ENCODE measurements at places on chromosomes 13 and 19.

DNA sequence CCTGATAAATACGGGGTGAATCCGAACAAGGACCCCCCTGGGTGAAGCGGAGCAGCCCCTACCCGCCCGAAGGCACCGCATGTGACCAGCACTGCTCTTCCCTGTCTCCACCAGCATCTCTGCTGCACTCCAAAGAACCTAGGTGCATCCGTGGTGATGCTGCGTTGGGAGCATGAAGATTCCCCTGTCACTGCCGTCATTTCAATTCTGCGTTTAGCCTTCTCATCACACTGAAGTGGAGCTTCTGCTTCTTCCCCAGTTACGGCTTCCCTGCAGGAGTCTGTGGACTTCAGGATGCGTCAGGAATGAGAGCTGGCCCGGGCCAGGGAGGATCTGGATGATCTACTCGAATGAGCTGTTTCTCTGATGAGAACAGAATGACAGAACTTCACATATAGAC is 47.9 kb downstream of the SPACA7 start:
- DNase-seq = no peak

GRCh38 chr13:92126399-92126798 is 728.0 kb downstream of the GPC5 start:
- DNase-seq = no peak

DNA sequence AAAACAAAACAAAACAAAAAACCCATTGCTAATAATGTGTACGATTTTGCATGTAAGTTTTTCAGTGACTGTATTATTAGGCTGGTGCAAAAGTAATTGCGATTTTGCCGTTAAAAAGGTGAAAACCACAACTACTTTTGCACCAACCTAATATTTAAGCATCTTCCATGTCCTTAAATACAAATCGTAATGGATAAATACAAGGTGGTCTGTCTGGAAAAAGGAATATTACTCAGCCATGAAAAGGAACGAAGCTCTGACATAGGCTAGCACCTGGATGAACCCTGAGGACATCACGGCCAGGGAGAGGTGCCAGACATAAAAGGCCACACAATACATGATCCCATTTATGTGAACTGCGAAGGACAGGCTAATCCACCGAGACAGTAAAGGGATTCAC is 33.2 kb downstream of the GADD45B start:
- no peak for DNase-seq

GRCh38 chr19:35704218-35704617 is at the start of gene ZBTB32:
ZBTB32 (plus strand) TSS chr19:35704558; CDS start chr19:35714627, 10,069 bp downstream.
- no peak for DNase-seq

- no peak for DNase-seq
These were observed 4.3 kb downstream of the NOTCH3 start for GRCh38 chr19:15196360-15197005.

- DNase-seq = no peak
These were observed 416.2 kb downstream of the DIAPH3 start for GRCh38 chr13:59747529-59747928.

- no peak for DNase-seq
These were observed 13.7 kb downstream of the LDLR start for GRCh38 chr19:11102944-11103343.

DNA sequence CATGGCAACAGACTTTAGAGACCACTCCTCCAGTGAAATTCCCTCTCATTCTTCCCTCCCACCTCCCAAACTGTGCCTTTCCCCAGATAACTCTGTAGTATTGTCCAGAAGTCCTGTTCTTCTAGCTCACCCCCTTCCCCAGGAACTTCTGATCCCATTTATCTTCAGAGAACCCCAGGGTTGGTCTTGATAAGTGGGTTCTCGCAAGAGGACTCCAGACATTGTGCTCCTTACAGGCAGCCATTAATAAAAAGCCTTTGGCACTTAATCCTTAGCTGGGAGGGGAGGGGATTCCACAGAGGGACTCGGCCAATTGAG is 1.9 kb downstream of the LTBP4 start:
- no peak for DNase-seq

- no peak for DNase-seq
These were observed 114.6 kb downstream of the TDRD3 start for GRCh38 chr13:60511637-60512036.

- DNase-seq = no peak
These were observed 1.7 kb downstream of the ARHGEF7 start for GRCh38 chr13:111116856-111117255.

DNA sequence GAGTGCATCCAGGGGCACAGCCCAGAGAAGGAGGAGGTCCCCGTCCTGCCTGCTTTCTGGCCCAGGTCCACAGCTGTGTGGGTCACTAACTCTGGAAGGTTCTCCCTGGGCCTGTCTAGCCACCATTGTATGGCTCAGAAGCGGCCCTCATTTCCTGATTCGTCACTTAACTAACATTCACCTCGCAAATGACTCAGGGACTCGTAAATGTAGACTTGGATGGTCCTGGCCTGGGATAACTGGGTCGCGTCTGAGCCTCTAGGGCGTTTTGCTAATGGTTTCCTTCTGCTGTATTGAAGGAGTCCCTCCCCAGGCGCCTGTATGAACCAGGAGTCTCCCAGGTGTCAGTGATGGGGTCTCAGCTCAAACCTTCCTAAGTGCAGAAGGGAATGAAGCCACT is 162.8 kb downstream of the ZNF536 start:
- no peak for DNase-seq

DNA sequence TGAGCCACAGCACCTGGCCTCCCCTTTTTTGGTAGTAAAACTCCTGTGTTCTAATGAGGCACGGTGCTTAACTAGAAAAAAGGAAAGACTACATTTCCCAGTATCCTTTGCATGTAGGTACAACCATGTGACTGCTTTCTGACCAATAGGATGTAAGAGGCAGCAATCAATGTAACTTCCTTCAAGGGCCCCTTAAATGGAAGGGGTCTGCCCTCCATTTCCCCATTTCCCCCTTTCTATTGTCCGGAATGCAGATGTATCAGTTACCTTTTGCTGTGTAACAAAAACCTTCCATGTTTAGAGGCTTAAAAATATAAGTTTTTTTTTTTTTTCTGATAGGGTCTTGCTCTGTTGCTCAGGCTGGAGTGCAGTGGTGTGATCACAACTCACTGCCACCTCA is 2.2 kb downstream of the GPR32 start:
- DNase-seq = no peak

DNA sequence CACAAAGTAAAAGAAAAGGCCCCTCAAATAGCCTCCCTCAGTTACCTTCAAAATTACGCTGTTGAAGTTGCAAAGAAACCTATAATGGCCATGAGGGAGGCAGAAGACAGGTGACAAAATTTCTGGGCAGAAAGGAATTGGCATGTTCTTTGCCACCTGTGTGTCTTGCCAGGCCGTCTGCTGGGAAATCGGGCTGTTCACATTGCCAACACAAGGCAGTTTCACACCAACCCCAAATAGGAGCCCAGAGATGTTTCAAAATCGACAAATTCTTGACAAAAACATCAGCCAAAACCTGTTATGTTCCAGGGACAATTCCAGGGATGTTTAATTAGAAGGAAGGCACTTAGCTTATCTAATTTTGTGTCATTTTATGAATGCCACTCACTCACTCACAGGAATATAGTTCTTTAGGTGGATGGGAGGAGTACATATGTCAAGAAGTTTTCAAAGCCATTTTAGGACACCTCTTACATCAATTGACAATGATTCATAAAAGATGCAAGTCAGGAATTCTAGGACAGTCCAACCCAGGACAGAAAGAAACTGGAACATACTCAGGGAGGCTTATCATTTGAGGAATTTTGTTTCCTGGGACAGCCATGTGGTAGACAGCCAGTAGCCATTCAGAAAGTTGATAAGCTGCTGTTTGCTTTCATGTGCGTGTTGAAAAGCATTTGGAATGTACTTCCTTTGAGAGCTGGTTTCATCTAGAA is 164.5 kb downstream of the RGCC start:
- no peak for DNase-seq

GRCh38 chr19:33703438-33703750 is 81.6 kb downstream of the CHST8 start:
- no peak for DNase-seq

GRCh38 chr19:40363069-40363468 is 14.6 kb downstream of the PLD3 start:
- DNase-seq = no peak

DNA sequence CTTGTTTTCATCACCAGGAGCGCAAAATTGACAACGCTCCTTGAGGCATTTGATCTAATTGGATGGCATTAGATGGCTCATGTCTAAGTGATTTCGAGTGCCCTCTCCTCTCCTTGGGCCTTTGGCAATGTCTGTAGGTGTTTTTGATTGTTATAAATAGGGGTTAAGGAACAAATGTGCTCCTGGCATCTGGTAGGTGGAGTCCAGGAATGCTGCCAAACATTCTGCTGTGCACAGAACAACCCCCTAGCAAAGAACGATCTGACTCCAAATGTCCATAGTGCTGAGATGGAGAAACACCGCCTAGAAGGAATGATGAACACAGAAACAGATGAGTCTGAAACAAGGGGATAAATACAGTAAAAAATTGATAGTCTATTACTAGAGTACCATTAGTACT is 68.0 kb upstream of the C1QTNF9B start:
- no peak for DNase-seq

DNA sequence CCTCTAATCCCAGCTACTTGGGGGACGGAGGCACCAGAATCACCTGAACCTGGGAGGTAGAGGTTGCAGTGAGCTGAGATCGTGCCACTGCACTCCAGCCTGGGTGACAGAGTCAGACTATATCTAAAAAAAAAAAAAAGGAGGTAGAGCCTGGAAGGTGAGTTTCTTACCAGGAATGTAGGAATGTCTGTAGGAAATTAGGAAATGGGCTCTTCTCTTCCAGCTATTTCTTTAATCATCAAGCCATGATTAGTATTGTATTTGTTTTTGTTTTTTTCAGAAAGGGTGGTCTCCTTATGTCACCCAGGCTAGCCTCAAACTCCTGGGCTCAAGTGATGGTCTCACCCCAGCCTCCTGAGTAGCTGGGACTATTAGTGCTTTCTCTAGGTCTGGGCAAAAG is 26.3 kb upstream of the SERP2 start:
- no peak for DNase-seq

- no peak for DNase-seq
These were observed 50.4 kb downstream of the NAA16 start for GRCh38 chr13:41361491-41361890.

DNA sequence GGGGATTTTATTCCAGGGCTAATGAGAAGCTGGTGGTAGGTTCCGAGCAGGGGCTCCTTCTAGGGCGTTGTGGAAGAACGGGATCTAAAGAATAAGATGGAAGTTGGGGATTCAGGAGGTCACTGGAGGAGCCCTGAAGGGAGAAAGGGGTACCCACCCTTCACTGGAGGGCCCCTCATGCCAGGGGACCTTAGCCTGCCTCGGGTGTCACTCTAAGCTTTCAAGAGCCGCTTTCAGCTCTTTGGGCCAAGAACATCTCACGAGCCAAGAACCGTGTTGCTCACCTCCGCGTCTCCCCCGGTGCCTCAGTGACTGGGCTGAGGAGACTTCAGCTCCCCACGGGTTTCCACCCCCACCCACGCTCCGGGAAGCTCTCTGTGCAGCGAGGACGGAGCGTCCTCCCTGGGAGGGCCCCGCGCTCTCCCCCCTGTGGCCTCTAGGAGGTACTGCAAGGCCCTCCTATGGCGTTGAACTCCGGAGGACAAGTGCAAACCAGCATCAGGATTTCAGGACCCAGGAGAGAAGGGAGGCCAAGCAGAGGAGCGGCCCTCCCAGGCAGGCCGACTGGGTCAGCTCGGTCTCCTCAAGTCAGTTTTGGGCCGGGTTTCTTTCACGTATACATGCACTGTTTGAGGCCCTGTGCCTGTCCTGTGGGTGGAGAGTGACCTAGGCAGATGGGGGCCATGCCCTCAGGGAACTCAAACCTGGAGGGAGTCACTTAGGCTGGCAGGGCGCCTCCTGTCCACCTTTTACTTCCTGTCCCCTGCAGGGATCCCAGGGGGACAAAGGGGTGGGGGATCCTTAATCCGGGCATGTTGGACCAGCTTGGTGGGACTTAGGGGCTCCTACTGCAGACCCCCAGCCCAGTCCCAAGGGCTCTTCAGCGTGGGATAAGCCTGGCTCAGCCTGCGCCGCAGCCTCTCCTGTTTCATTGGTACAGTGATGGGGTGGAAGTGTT is 5.1 kb upstream of the KRTDAP start:
- peak; percentile 40 for DNase-seq

DNA sequence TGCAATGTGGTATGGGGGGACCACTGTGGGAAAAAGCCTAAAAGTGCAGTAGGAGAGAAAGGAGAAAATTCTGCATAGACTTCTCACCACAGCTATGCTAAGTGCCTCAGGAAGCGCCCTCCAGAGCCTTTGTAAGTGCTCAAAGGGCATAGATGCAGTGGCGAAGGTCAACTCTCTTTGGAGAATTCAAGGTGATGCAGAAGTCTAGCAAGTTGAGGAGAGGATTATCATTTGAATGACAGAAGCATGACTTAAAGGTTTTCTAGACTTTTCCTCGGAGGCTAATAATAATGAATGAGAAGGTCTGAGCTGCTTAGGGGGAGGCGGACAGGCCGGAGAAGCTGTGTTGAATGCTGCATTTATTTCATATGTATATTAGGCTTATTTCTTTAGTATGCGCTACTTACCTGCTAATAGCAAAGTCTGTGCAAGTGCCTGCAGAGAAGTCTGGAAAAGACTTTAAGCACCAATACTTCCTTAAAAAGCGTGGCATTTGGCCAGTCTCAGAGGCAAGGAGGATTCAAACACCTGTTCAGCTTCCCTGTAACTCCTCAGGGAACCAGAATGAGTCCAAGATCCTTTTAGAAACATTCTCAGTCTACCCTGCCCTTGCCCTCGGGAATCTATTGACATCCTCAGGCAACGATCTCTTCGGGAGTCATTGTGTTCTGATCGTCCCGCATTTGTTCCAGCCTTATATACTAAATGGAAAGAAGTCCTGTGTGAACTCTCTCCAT is 56.2 kb downstream of the FLT1 start:
- no peak for DNase-seq

DNA sequence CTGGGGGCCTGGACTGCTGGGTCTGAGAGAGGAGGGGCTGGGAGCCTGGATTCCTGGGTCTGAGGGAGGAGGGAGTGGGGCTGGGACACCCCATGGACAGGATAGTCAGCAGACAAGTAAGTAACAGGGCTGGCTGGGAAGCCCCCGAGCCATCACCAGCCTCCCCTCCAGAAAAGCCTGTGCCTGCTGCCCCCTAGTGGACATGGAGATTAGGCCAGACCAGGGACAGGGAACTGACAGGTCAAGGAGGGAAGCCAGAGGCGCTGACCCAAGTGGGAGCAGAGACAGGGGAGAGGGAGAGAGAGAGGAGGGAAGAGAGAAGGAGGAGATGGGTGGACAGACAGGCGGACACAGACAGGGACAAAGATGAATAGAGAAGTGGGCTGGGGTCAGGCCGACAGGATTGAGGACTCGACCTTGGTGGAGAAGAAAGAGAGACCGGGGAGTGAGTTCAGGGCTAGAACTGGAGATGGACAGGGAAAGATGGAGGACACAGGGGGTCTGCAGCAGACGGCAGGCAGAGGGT is 6.7 kb upstream of the ERFL start:
- DNase-seq = peak; percentile 65

DNA sequence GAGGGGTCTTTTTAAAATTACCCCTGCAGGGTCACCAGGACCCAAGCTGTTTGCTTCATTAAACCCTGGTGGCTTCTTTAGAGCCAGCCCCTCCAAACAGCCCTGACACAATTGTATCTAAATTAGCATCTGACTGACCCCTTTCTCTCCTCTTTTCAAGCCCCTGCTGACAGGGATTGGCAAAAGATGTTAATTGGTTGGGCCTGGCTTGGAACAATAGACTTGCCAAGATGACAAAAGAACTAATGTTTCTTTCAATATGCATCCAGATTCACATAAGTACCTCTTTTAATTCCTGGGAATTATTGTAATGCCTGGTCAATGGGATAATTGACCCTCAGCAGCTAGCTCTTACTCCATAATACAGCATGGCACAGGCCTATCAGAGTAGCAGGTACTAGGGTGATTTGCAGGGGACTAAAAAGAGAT is 140.8 kb downstream of the SHISA2 start:
- no peak for DNase-seq

Data from stimulated activated CD8-positive, alpha-beta memory T cell treated with anti-CD3 and anti-CD28 coated beads, Interleukin-15, amount 100 ng/mL, for 1 hour (primary cell).